Stimulated activated CD8-positive, alpha-beta memory T cell treated with anti-CD3 and anti-CD28 coated beads, Interleukin-4, amount 100 ng/mL, for 1 hour (primary cell): ENCODE measurements at places on chromosomes 5 and 9.

- DNase-seq, result no peak
Measured at GRCh38 chr5:109063223-109063622, 315.5 kb downstream of the FER start.

- DNase-seq, result no peak
Measured at GRCh38 chr5:119269061-119269944, 86.5 kb upstream of the TNFAIP8 start.

- no peak for DNase-seq
Measured at GRCh38 chr9:126417043-126417442, 90.4 kb downstream of the MVB12B start.

DNA sequence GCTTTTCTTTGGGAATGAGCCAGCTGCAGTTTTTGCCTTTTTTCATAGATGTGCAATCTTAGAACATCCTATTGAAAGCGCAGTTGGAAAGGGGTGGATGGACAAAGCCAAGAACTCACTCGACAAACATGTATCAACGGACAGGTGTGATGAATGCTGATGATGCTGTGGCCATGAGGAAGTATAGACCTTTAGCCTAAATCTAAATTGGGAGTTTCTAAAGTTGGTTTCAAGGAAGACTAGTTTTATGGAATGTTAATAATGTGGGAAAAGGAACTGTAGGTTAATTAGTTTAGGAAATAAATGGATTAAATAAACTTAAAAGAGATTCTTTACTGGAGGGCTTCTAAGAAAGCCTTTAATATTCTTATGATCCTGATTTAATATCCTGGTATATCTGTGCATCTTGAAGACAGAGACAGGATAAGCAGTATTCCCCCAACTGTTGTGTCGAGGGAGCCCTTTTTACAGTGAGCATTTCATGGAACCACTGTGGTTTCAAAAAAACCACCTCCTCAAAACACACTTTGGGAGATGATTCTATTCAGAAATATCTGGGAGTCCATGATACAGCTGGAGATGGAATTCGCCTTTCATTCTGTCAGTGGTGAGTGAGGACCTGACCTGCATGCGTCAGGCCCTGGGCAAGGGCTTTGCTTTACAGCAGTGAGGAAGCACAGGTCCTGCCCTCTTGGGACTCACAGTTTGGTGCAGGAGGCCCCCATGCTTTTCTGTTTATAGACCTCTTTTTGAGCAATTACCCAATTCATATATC is 82.6 kb downstream of the AOPEP start:
- no peak for DNase-seq

DNA sequence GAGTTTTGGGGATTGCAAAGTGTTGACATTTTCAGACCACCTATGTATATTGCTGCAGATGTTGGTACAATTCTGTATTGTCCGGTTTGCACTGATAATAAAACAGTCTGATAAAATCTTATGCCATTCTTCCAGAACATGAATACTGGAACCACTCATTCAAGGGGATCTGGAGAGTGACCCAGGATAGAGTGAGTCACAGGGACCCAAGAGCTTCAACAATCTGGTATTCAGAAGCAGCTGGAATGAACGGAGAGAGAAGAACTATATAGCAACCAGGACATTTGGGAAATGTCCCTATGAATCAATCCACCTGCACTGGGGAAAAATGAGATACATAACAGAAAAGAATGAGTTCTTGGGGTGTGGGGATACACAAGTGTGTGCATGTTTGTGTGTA is 73.3 kb downstream of the SH3TC2 start:
- no peak for DNase-seq

DNA sequence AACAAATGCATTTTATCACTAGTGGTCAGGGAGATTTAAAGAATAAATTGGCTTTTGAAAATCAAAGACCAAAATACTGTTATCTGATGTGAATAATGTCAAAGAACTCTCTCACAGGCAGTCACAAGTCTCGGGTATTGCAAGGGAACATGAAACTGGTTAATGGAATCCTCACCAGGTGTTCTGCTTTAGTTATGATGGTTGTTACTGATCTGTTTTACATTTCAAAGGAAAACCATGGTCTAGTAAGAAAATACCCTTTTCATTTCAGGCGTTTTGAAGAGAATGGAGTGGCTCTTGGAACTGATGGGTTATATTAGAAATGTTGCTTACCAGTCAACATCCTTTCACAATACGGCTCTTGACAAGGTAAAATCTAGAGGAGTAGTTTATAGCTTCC is 43.4 kb downstream of the HACD4 start:
- no peak for DNase-seq

- DNase-seq, result no peak
Measured at GRCh38 chr9:112360047-112360804, 19.7 kb upstream of the HSDL2 start.

DNA sequence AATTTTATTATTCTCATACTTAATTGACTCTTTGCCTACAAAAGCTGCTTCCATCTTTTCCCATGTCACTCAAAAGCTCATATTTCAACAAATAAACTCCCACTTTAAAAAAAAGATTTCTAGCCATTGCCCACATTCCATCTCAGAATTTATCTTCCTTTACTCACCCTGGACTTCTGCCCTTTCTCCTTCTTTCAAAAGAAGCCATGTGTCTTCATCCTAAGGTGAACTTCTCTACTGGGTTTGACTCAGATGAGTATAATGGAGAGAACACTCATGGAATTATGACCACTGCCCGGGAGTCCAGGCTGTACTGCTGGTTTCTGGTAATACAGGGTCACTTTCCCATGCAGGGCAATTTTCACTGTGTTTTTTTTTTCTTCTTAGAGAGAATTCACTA is 548.5 kb upstream of the ZNF462 start:
- no peak for DNase-seq

- DNase-seq, result no peak
Measured at GRCh38 chr5:138666226-138666742, 86.9 kb upstream of the CTNNA1 start.

DNA sequence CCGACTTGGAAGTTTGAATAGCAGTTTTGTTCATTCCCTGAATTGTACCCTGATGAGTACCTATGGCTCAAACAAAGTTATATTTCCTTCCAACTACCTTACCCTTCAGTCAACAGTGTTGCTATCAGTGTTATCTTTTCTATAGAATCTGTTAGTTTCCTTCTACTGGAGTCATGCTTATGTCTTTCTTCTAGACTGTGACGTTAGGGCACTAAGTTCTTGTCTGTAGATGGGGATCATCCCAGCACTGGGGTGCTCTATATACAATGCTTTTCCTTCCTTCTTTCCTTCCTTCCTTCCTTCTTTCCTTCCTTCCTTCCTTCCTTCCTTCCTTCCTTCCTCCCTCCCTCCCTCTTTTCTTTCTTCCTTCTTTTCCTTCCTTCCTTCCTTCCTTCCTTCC is 973.0 kb downstream of the CDH12 start:
- DNase-seq, result no peak

DNA sequence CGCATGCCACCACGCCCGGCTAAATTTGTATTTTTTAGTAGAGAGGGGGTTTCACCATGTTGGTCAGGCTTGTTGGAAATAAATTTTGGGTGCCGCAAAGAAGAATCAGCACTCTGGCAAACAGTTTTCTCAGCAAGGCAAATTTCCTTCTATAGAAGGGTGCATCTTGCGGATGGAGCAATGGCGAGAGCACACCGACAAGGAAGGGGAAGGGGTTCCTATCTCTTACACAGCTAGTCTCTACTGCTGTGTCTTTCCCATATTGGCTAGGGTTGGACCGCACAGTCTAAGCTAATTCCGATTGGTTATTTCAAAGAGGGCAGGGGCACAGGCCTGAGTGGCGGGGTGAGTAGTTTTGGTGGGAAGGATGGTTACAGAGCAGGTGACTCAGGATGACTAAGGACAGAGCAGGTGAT is 707 bp downstream of the GTF3C5 start:
- no peak for DNase-seq

GRCh38 chr9:131640438-131641137 is 95.3 kb downstream of the PRRT1B start:
- DNase-seq, result no peak

- no peak for DNase-seq
Measured at GRCh38 chr9:37961351-37961750, 57.4 kb upstream of the SLC25A51 start.

- DNase-seq, result no peak
Measured at GRCh38 chr9:15403155-15403554, 19.5 kb upstream of the SNAPC3 start.

- no peak for DNase-seq
Measured at GRCh38 chr9:126114850-126115460, 211.7 kb upstream of the MVB12B start.

GRCh38 chr9:110188991-110189390 is 19.0 kb downstream of the C9orf152 start:
- no peak for DNase-seq

DNA sequence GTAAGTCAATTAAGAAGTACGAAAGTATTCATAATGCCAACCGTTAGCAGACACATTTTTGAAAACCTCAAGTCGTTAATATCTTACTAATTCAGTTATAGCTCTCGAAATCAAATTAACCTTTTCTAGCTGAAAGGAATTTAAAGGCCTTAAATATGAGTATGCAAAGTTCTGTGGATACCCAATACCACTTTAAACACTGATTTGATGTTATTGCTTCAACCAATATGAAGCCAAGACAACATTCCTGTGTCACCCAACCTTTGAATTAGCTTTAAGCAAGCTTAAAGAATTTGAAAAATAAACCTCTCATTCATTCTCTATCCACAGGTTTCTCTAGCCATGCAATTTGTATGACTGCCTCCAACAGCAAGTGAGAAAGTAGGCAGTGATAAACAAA is 204.5 kb downstream of the MCTP1 start:
- DNase-seq, result no peak

GRCh38 chr5:176887252-176887849 is 11.8 kb downstream of the HK3 start:
- no peak for DNase-seq

DNA sequence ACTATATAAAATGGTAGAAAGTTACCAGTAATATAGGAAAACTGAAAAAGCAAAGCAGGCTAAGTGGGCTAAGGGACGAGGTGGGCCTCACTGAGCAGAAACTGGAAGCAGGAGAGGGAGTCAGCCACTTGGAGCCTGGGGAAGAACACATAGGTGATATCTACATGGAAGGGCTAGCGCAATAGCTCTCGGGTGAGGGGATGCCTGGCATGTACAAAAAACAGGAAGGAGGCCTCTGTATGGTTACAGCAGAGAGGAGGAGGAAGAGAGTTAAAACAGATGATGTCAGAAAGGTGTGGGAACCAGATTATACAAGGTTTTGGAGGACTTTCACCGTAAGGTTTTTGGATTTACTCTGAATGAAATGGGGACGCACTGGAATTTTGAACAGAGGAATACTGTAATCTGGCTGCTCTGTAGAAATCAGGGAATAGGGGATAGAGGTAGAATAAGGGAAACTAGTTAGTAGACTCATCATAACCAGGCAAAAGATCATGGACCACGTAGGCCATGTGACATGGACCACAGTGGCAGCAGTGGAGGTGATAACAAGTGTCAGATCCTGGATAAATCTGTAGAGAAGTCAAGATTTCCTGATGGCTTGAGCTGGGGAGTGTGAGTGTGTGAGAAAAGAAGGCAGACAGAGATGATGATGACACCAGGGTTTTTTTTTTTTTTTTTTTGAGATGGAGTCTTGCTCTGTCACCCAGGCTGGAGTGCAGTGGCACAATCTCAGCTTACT is 52.5 kb downstream of the FNBP1 start:
- no peak for DNase-seq

GRCh38 chr5:147578228-147579024 is 68.6 kb upstream of the DPYSL3 start:
- no peak for DNase-seq

- DNase-seq, result no peak
Measured at GRCh38 chr5:24644761-24645160, at the start of gene CDH10. Gene CDH10, minus strand, starts transcription at chr5:24644978. Its CDS starts 51,488 bp downstream, at chr5:24593490.

- DNase-seq, result no peak
Measured at GRCh38 chr5:137264041-137264440, 235.1 kb downstream of the SPOCK1 start.
